ENCODE measurements at places on chromosomes 2 and 18.

- DNase-seq: no peak
Measured at GRCh38 chr2:207332480-207333212, 166.9 kb upstream of the KLF7 start.

- DNase-seq: no peak
Measured at GRCh38 chr2:189302274-189302948, 122.8 kb upstream of the COL5A2 start.

- DNase-seq: no peak
Measured at GRCh38 chr2:235105821-235106359, 154.1 kb downstream of the SH3BP4 start.

DNA sequence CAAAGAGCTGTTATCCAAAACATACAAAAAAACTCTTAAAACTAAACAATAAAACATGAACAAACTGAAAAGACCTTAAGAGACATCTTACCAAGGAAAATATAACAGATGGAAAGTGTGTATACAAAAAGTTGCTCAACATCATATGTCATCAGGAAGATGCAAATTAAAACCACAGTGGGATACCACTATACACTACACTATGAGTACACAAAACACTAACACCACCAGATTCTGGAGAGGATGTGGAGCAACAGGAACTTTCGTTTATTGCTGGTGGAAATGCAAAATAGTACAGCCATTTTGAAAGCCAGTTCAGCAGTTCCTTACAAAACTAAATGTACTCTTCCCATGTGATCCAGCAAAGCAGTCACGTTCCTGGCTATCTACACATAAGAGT, 221.4 kb downstream of the CMPK2 start:
- no peak for DNase-seq

DNA sequence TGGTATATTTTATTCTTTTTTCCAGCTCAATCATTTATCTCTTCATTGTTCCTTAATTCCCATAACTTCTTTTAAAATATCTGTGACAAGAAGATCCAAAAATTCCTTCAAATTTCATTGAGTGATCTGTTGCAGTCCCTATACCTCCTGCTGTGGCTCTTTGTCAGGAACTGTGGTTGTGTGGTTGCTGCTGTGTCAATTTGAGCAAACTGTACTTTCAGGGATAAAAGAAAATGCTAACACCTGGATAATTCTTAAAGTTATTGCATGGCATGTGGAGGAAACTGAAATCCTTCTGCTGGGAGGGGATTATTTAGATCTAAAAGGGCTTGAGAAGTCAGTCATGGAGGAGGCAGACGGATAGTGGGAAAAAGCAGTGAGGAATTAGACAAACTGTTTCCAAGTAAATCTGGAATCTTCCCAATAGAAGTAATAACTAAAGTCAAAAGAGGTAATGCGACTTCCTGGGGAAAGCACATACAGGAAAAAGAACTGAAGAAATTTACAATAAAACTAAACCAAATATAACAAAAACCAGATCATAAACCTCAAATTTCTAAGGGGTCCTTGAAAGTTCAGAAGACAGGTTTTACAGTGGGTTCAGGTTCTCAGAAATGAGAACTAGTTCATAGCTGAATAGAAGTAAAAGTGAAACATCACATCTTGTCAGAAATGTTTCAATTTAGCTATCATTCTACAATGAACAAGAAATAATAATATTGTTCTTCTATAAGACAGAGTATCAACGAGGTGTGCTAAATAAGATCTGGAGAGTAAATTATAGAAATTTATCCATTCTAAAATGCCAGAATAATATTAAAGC, 33.5 kb upstream of the CD226 start:
- no peak for DNase-seq

DNA sequence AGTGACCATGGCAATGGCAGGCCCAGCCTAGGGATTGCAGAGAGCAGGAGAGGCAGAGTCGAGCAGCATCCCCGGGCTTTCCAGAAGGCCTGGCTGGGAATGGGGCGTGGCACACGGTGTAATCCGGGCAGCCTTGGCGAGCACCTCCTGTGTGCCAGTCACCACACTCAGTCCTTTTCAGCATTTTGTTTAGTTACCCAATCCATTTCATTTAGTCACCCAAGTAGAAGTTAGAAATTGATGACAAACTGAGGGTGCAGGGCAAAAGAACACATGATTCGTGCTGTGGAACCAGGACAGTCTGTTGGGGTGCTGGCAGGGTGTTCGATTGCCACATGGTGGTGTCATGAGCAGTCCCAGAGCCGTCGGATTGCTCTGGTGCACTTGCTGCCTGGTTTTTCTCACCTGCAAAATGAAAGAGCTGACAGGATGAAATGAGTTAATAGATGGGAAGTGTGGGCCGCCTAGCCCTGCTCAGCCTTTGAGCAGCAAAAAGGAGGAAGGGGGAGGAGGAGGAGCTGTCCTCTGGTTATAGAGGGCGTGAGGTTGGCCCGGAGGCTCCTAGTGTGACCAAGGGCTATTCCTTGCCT, 299.4 kb downstream of the AGAP1 start:
- DNase-seq: no peak

DNA sequence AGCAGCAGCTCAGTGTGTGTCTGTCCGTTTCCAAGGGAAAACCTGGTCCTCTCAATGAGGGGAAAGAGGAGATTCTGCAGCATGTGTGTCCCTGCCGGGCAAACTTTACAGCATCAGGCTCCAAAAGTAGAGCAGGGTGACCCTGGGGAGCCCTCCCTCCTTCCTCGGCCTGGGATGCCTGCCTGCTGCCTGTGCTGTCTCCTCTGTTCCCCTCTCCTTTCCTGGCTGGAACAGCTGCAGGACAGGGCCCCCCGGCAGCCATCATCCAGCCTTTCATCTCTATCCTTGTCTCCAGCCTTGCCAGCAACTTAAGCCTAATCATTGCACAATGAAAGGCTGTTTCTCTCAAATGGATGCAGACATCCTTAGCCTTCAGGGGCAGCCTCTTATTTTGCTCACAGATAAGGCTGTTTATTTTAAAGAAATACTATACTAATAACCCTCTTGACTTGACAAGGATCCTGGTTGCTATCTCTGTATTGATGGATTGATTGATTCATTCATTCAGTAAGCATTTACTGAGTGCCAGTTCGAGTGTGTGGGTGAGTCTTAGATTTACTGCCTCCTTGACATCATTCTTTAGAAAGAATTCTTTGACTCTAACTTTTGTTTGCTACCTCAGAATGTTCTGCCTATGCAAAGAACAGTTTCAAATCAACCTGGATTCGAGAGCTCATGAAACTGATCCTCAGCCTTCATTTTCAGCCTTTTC, 40.6 kb upstream of the EDAR start:
- DNase-seq: no peak

DNA sequence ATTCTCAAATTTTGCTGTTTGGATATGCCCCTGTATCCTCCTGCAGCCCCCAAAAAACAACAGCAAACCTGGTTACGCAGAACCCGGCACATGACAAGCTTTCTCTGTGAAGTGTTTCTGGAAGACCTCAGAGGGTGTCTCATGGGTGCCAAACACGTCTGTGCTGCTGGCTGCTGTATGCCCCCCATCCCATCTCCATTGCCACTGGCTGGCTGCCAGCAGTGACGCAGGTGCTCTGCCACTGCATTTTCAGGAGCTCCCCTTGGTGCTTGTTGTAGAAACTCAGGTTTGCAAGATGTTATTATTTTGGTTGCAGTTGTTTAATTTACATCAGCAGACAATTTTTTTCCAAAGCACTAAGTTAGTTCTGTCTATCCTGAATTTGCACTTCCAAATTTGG, 166.4 kb upstream of the FANCL start:
- no peak for DNase-seq

DNA sequence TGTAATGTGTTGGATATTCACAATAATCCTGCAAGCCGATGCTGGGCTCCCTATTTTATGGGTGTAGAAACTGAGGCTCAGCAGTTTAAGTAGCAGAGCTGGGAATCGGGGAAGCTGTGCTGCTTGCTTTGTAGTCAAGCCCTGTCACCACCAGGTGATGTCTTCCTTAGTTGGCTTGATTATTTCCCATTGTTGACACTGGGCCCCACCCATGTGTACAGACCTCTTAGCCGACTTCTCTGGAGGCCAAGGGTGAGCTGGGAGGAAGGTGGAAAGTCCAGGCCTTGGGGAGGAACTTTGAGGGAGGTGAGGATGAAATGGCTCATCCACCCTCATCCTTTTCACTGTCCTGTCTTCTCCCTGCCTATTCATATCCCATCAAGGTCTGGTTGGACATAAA, 60.0 kb downstream of the CAPN13 start:
- no peak for DNase-seq

- no peak for DNase-seq
Measured at GRCh38 chr2:63078852-63079606, 28.4 kb downstream of the OTX1 start.

GRCh38 chr18:12589448-12589847, 68.5 kb downstream of the SPIRE1 start:
- DNase-seq: no peak

DNA sequence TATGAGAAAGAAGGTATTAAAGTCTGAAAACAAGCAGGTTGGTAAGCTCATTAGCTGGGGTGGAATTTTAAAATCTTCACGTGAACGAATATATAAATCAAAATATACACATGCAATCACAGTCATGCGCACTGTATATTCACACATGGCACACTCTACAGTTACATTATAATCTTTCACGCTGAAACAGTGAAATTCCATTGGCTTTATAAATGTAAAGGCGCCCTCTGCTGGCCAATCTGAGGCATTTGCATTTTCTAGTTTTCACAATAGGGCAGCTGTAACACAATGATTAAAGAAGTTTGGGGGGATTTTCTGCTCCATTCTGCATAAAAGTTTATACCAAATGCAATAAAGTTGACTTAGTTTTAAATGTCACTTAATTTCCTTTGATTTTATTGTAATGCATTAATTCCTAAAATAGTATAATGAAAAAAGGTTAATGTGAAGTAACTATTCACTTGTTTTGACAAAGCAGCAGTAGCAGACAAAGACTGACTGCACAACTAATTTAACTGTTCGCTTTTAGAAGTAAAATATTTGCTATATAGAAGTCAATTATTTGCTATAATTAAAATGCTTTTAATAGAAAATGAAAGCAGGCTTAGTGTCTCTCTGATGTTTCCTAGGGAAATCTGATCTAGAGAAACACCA, 17.2 kb downstream of the IFIH1 start:
- peak; percentile 43 for DNase-seq

GRCh38 chr2:9238591-9239326, 32.1 kb downstream of the ASAP2 start:
- DNase-seq: no peak

DNA sequence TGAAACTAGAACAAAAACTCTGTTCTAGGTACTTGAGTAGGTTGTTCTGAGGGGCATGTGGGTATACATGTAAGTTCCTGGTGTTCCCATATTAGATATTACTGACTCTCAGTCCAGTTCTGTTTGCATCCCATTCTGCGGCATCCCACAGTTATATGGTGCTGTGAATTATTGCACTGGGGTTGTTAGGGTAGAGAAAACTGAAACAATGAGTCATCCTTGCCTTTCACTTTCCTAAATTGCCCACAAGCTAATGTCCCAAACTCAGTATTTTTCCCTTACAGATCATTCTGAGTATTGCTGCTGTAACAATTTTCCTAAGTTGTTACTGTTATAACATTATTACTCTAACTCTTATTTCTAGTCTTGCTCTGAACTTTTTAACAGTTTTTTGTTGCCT, 3.0 kb downstream of the WDR75 start:
- no peak for DNase-seq

DNA sequence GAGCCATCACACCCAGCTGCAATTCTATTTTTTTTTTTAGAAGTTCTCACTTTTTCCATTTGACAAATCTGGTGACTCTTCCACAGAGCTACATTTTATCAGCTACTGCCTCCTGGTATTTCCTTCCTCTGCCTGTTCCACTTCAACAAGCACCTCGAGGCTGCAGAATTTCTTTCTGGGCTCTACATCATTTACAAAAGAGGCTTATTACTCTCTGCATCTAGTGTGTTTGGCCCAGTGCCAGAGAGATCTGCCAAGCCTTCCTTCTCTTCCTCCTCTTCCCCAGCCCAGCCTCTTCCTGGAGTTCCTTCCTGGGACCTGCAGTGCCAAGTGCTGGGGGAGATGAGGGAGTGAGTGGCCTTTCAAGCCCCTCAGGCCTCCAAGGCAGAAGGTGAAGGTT, 119.6 kb upstream of the ITGA6 start:
- DNase-seq: no peak

GRCh38 chr2:27024188-27024587, 8.6 kb upstream of the TMEM214 start:
- no peak for DNase-seq

GRCh38 chr2:190328573-190329147, 9.0 kb upstream of the HIBCH start:
- no peak for DNase-seq

DNA sequence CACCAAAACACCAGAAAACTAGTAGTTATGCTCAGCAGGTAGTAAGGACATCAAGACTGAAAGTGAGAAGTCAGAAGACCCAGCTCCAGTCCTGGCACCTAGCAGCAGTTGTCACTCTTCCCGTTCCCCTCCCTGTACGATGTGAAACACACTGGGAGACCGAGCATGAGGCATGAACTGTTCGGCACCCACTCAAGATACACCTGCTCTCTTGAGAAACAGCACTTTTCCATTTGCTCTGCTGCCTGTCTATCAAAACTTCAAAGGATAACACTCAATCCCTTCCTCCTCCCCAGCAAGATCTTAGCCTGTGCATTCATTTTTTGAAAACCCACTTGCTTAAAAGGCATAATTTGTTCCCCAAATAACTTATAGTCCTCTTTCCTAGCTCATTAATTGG, 123.9 kb downstream of the PLEKHM3 start:
- no peak for DNase-seq

DNA sequence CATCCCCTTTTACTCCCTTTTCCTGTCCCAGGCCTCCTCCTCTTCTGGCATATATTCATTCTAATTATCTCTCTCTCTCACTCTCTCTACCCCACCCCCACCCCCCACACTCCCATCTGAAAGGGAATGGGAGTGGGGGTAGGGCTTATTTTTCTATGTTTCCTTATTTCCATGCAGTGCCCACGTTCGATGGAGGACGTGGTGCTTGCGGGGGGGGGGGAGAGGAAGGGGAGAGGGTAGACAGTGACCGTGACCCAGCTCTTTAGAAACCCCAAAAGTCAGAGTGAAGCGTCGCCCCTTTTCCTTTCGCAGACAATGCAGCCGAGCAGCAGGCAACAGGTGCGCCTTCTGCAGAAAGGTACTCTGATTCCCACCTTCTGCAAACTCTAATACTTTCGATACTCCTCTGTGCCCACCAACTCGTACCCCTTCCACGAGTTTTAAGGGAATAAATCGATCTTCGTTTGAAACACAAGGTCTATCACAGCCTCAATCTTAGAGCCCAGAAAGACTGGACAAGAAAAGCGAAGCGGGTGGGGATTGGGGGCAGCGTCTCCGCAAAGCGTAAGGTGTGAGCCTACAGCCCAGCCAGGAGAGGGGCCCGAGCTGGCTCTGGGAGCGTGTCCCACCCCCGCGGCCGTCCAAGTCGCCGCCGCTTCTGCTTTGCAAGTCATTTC, 891 bp upstream of the NR4A2 start:
- DNase-seq: no peak

GRCh38 chr2:132577686-132578085, 92.3 kb downstream of the LYPD1 start:
- no peak for DNase-seq

- DNase-seq: no peak
Measured at GRCh38 chr2:172031536-172031935, 31.8 kb downstream of the METAP1D start.
